ENCODE measurements at places on chromosomes 5 and 9. TPM values are rescaled to one million over a fixed set of nuclear protein-coding genes. Genes with fewer than 3 reads are reported as not detected.

Gene RNF20
- total RNA-seq: 26.2 TPM

Gene LCN9
- total RNA-seq: not detected

GRCh38 chr5:130116462-130116861 is 212.2 kb downstream of the CHSY3 start:
- H3K27ac ChIP-seq: no peak overlapping the region
- no peak overlapping the region for H3K4me3 ChIP-seq
- peaks cover 3% of the 10 kb centered on the region for H3K4me1 ChIP-seq
- no peaks in the 10 kb centered on the region for H3K36me3 ChIP-seq

Gene RFESD
- 4.3 TPM for total RNA-seq

Gene PCDHGA8
- total RNA-seq: 3.5 TPM

DNA sequence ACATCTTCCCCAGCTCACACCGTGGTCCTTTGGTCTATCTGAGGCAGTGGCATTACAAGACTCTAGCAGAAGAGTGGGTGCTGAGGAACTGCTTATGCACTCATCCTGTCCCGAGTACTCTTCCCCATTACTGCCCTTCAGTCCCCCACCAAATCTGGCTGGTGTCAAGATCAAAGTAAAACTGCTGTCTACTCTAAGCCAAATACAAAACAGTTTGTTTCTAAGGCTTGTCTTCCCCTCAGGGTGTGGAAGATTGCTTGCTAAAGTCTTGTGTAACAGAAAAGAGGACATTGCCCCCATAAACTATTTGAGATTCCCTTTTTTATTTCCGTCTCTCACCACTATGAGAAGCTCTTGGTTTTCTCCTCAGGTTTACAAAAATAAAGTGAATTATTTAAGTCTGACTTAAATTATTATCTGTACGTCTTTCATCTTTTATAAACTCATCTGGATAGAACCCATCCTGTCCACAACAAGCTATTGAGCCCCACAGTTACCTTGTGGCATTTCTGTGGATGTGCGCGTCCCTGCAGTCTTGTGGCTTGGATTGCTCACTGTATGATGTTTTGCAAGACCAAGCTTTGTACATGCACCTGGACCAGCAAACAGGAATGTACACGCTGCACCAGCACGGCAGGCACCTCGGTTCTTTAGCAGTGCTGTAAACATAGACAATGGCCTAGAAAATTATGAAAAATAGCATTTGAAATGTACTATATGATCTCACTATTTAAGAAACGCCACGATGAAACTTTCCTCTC is 61.0 kb downstream of the CYSTM1 start:
- H3K27ac ChIP-seq: no peak overlapping the region
- DNase-seq: no peak
- peaks cover 6% of the 10 kb centered on the region for H3K4me1 ChIP-seq

All from osteoblast (primary cell).